ENCODE measurements at places on chromosomes 11 and 22. TPM values are rescaled to one million over a fixed set of nuclear protein-coding genes. Genes with fewer than 3 reads are reported as not detected.
A peak's percentile ranks its signal among the peaks of the same experiment; 100 is the strongest.

DNA sequence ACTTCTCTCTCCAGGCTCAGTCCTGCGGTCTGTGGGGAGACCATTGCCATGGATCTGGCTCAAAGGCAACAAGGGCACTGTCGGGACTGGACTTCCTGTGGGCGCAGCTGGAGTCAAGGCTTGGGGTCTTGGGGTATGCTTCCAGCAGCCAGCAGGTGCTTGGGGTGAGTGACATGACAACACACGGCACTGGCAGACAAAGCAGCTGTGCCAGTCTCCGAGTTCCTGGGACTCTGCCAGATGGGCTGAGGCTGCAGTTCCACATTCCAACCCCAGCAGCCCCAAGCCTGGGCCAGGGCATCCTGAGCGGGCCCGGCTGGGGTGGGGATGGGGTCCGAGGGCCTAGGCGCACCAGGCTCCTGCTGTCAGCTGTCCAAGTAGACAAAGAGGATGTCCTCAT, 12.3 kb downstream of the GUCD1 start:
- no peak for DNase-seq
- H3K36me3 ChIP-seq: peaks cover 5% of the 10 kb centered on the region

GRCh38 chr11:101707477-101707876, 123.7 kb upstream of the TRPC6 start:
- DNase-seq: no peak
- H3K4me3 ChIP-seq: no peak overlapping the region
- no peaks in the 10 kb centered on the region for H3K4me1 ChIP-seq
- H3K36me3 ChIP-seq: no peaks in the 10 kb centered on the region
- no peaks in the 10 kb centered on the region for H3K27me3 ChIP-seq
- no peak overlapping the region for H3K27ac ChIP-seq

- no peaks in the 10 kb centered on the region for H3K27me3 ChIP-seq
- no peaks in the 10 kb centered on the region for H3K4me1 ChIP-seq
- H3K36me3 ChIP-seq: no peaks in the 10 kb centered on the region
- H3K27ac ChIP-seq: no peak overlapping the region
- H3K4me3 ChIP-seq: no peak overlapping the region
- no peak for DNase-seq
Measured at GRCh38 chr11:34026432-34026831, 25.1 kb upstream of the CAPRIN1 start.

GRCh38 chr11:44817207-44817949, 90.6 kb downstream of the TSPAN18 start:
- H3K4me3 ChIP-seq: no peak overlapping the region
- H3K4me1 ChIP-seq: peaks cover 2% of the 10 kb centered on the region
- no peaks in the 10 kb centered on the region for H3K27me3 ChIP-seq
- H3K27ac ChIP-seq: no peak overlapping the region
- no peak for DNase-seq

GRCh38 chr11:107272561-107272960, 185.1 kb downstream of the CWF19L2 start:
- H3K27me3 ChIP-seq: no peaks in the 10 kb centered on the region
- H3K4me1 ChIP-seq: no peaks in the 10 kb centered on the region
- no peak for DNase-seq
- H3K36me3 ChIP-seq: no peaks in the 10 kb centered on the region
- no peak overlapping the region for H3K27ac ChIP-seq
- H3K4me3 ChIP-seq: no peak overlapping the region

DNA sequence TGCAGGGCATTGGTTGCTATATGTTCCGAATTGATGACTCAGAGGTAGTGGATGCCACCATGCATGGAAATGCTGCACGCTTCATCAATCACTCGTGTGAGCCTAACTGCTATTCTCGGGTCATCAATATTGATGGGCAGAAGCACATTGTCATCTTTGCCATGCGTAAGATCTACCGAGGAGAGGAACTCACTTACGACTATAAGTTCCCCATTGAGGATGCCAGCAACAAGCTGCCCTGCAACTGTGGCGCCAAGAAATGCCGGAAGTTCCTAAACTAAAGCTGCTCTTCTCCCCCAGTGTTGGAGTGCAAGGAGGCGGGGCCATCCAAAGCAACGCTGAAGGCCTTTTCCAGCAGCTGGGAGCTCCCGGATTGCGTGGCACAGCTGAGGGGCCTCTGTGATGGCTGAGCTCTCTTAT, 5.4 kb upstream of the TTC36 start:
- peaks cover 36% of the 10 kb centered on the region for H3K36me3 ChIP-seq
- no peaks in the 10 kb centered on the region for H3K27me3 ChIP-seq
- H3K4me1 ChIP-seq: no peaks in the 10 kb centered on the region

GRCh38 chr11:61602775-61603569, 22.1 kb upstream of the SYT7 start:
- no peaks in the 10 kb centered on the region for H3K27me3 ChIP-seq
- DNase-seq: peak; percentile 64
- peak overlapping the region; percentile 11 for H3K27ac ChIP-seq
- H3K36me3 ChIP-seq: no peaks in the 10 kb centered on the region

DNA sequence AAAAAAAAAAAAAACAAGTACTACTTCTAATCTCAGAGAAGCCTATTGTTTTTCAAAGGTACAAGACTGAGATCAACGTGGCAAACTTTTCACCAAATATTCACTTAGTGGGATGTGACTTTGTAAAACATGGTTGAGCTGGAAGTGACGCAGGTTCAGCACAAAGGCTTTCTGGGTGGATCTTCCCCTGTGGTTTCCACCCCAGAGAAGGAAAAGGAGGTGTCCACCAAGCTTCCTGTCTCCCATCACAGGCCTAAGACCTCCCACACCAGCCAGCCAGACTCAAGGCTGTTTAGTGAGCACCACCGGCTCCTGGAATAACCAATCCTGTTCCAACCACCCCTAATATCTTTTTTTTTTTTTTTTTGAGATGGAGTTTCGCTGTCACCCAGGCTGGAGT, 5.7 kb downstream of the TMEM184B start:
- DNase-seq: no peak
- peak overlapping the region; percentile 47 for H3K27ac ChIP-seq
- H3K27me3 ChIP-seq: no peaks in the 10 kb centered on the region
- H3K4me1 ChIP-seq: peaks cover 3% of the 10 kb centered on the region

DNA sequence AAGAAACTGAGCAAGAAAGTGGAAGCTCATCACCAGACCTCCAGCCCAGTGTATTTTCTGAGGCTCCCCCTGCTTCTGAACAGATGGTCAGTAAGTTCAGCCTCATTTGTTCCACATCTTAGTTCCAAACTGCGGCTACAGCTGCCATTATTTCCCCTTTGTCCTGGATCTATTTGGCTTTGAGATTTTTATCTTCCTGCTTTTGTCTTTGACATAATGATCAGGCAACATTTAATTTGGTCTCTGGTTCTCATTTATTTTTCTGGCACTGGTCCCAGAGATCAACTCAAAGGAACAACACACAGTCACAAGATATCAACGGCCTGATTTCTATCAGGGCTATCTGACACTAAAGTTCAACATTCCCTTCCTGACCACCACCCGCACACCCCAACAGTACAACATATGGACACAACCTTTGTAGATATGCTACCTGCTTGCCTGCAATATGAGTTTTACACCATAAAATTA, 137.5 kb downstream of the FAM76B start:
- no peak overlapping the region for H3K4me3 ChIP-seq
- H3K36me3 ChIP-seq: no peaks in the 10 kb centered on the region

DNA sequence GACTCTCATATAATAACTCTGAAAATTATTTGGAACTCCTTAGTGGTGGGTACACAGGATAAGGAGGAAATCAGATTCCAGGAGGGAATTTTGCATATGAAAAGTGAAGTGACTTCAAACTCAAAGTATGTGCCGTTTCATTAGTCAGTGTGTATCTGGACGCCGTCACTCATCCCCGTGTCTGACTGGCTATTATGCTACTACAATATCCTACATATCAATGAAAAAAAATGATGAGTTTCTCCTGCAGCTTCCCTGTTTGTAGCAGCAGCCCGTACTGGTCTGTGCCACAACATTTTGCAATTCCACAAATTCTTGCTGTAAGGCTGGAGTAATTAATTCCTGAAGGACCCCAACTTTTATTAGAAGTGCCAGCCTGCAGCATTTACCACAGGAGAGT, 16.5 kb downstream of the WT1 start:
- no peak overlapping the region for H3K27ac ChIP-seq
- no peaks in the 10 kb centered on the region for H3K27me3 ChIP-seq
- DNase-seq: no peak
- H3K4me1 ChIP-seq: peaks cover 2% of the 10 kb centered on the region
- no peak overlapping the region for H3K4me3 ChIP-seq

- no peak overlapping the region for H3K4me3 ChIP-seq
- H3K4me1 ChIP-seq: no peaks in the 10 kb centered on the region
- no peaks in the 10 kb centered on the region for H3K36me3 ChIP-seq
- DNase-seq: no peak
- H3K27ac ChIP-seq: no peak overlapping the region
- H3K27me3 ChIP-seq: no peaks in the 10 kb centered on the region
Measured at GRCh38 chr11:34650528-34650927, 29.6 kb downstream of the EHF start.

GRCh38 chr11:3799873-3800272, 2.5 kb upstream of the NUP98 start:
- H3K27me3 ChIP-seq: no peaks in the 10 kb centered on the region
- DNase-seq: no peak
- no peak overlapping the region for H3K27ac ChIP-seq
- no peaks in the 10 kb centered on the region for H3K36me3 ChIP-seq

DNA sequence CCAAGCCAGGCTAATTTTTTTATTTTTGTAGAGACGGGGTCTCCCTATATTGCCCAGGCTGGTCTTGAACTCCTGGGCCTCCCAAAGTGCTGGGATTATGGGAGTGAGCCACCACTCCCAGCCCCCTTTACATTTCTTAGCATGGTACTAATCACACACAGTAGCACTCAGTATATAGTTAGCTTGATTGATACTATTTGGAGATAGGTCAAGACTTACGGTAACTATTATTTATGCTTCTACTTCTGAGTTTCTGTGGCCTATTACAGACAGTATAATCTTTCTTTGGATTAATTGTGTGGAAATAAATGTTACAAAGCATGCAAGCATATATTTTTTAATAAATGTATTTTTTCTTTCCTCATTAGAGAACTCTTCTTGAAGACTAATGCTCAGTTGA, 192.2 kb downstream of the UVRAG start:
- no peaks in the 10 kb centered on the region for H3K4me1 ChIP-seq
- no peak overlapping the region for H3K27ac ChIP-seq
- H3K36me3 ChIP-seq: peaks cover 6% of the 10 kb centered on the region
- H3K27me3 ChIP-seq: no peaks in the 10 kb centered on the region
- no peak for DNase-seq

- no peak overlapping the region for H3K4me3 ChIP-seq
- H3K4me1 ChIP-seq: peaks cover 3% of the 10 kb centered on the region
- H3K36me3 ChIP-seq: no peaks in the 10 kb centered on the region
Measured at GRCh38 chr11:27570542-27570941, 64.0 kb upstream of the LIN7C start.

DNA sequence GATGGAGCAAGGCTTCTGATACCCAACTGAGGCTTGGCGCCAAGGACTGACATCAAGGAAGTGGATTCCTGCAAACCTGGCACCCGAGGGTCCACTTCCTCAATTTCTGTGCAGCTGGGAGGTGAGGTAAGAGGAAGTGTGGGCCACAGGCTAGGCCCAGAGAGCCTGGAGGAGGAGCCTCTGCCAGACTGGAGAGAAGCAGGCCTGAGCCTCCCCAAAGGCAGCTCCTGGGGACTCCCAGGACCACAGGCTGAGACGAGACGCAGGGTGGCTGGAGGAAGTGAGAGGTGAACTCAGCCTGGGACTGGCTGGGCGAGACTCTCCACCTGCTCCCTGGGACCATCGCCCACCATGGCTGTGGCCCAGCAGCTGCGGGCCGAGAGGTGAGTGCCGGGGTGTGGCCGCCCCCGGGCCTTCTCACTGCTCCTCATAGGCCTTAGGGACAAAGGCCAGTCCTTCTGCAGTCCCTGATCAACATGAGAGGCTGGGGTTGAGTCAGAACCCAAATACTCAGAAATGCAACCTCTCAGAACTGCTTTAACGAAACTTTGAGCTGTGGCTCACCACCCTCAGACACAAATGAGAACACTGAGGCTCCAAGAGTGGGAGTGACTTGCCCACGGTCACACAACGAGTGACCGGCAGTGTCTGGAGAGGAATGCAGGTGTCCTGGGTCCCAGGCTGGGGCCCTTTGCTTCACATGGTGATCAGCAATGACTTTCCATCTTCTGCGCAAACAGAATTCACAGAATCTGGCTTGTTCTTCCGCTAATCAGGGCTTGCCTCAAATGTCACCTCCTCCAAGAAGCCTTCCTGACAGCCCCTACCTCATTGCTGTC, at the start of gene NCF4:
TSS of gene NCF4 (plus strand) at position 186 of the 839 bp plus-strand sequence. CDS start at position 352, 166 bp downstream.
- H3K27ac ChIP-seq: no peak within 1 kb of the TSS
- peaks cover 1% of the 10 kb centered on the region for H3K4me1 ChIP-seq
- H3K4me3 ChIP-seq: no peak within 1 kb of the TSS
- H3K27me3 ChIP-seq: no peaks in the 10 kb centered on the region

DNA sequence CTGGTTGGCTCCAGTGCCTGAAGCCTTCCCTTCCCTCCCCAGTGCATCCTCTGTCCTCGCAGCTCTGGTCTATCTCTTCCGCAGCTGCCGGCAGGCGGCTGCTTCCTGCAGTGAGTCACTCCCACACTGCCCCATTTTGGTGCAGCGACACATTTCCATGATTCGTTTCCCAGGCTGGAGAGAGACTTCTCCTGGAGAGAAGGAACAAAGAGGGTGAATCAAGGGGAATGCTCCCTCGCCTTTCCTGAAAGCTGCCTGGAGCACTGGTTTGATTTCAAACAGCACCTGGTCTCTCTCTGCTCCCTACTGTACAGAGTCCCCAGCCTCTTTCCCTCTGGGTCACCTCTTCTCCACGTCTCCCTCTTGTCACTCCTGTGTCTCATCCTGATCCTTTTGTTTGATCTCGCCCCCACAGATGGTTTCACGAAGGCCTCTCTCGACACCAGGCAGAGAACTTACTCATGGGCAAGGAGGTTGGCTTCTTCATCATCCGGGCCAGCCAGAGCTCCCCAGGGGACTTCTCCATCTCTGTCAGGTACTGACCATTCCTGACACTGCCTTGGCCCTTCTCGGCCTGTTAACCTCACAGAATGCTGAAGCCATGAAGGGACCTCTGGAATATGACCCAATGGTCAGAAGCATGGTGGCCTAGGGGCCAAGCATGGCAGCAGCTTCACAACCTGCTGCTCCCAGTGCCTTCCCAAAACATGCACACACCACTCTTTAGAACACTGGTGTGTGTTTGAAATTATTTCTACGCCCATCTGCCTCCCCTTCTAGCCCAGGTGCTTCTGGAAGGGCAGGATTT, at the start of gene TMA7B:
TSS of gene TMA7B (plus strand) at position 758 of the 808 bp plus-strand sequence. CDS start 3,978 bp downstream, outside the sequence.
- H3K27me3 ChIP-seq: no peaks in the 10 kb centered on the region
- DNase-seq: peak; percentile 66
- no peaks in the 10 kb centered on the region for H3K4me1 ChIP-seq
- H3K4me3 ChIP-seq: no peak within 1 kb of the TSS
- no peak within 1 kb of the TSS for H3K27ac ChIP-seq

ART5 gene
- total RNA-seq: not detected

MMP1 gene
- total RNA-seq: 0.82 TPM

HOATZ gene
- not detected for total RNA-seq

PKNOX2 gene
- 6.0 TPM for total RNA-seq

MMP12 gene
- not detected for total RNA-seq

MEI1 gene
- total RNA-seq: 14.6 TPM

SOX10 gene
- 1.5 TPM for total RNA-seq

Measured in kidney (tissue), 22 donors.